ENCODE measurements at places on chromosomes 13 and 19. TPM values are rescaled to one million over a fixed set of nuclear protein-coding genes. Genes with fewer than 3 reads are reported as not detected.

The THSD1 gene
- total RNA-seq: 13.3 TPM

The CFAP97D2 gene
- not detected for total RNA-seq

The ZNF726 gene
- 1.0 TPM for total RNA-seq

The TPRX2 gene
- not detected for total RNA-seq

The SPRED3 gene
- total RNA-seq: 9.0 TPM

The LRRC63 gene
- not detected for total RNA-seq

The SHISA7 gene
- not detected for total RNA-seq

The CD70 gene
- 14.7 TPM for total RNA-seq

The SLC7A10 gene
- not detected for total RNA-seq

The FUT1 gene
- 14.7 TPM for total RNA-seq

Measured in MCF 10A (cell line).